Fibroblast of lung (primary cell): ENCODE measurements at places on chromosomes 4 and X. TPM values are rescaled to one million over a fixed set of nuclear protein-coding genes. Genes with fewer than 3 reads are reported as not detected.

GRCh38 chr4:25029479-25030276, 1.1 kb downstream of the LGI2 start:
- H3K36me3 ChIP-seq: no peaks in the 10 kb centered on the region
- H3K27me3 ChIP-seq: peaks cover 34% of the 10 kb centered on the region
- no peak for DNase-seq
- H3K27ac ChIP-seq: no peak overlapping the region
- no peak overlapping the region for H3K4me3 ChIP-seq
- no peaks in the 10 kb centered on the region for H3K4me1 ChIP-seq

- peak; percentile 99 for DNase-seq
- no peak overlapping the region for H3K4me3 ChIP-seq
- peak overlapping the region; percentile 29 for H3K27ac ChIP-seq
- H3K4me1 ChIP-seq: peaks cover 28% of the 10 kb centered on the region
- H3K36me3 ChIP-seq: no peaks in the 10 kb centered on the region
Measured at GRCh38 chr4:128600996-128601871, 208.3 kb upstream of the JADE1 start.

GRCh38 chrX:17542123-17542522, 167.1 kb downstream of the NHS start:
- H3K4me1 ChIP-seq: no peaks in the 10 kb centered on the region
- DNase-seq: no peak
- no peak overlapping the region for H3K4me3 ChIP-seq
- H3K27ac ChIP-seq: no peak overlapping the region
- H3K36me3 ChIP-seq: no peaks in the 10 kb centered on the region

GRCh38 chr4:38170338-38171169, 210.4 kb downstream of the PTTG2 start:
- DNase-seq: no peak
- no peaks in the 10 kb centered on the region for H3K27me3 ChIP-seq
- no peak overlapping the region for H3K27ac ChIP-seq
- H3K4me1 ChIP-seq: no peaks in the 10 kb centered on the region

- H3K27ac ChIP-seq: no peak overlapping the region
- peaks cover 4% of the 10 kb centered on the region for H3K4me1 ChIP-seq
- no peaks in the 10 kb centered on the region for H3K27me3 ChIP-seq
- H3K36me3 ChIP-seq: no peaks in the 10 kb centered on the region
Measured at GRCh38 chr4:118589471-118590055, 95.6 kb upstream of the METTL14 start.

DNA sequence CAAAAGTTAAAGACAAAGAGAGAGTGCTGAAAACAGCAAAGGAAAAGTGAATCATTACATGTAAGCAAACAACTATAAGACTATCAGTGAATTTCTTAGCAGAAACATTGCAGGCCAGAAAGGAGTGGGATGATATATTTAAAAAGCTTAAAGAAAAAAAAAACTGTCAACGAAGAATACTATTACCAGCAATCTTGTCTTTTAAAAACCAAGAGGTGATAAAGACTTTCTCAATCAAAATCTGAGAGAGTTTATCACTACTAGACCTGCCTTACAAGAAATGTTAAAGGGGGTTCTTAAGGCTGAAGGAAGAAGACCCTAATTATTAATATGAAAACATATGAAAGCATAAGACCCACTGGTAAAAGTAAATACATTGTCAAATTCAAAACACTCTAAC, 132.5 kb upstream of the ZCCHC13 start:
- no peaks in the 10 kb centered on the region for H3K4me1 ChIP-seq
- no peak for DNase-seq
- no peaks in the 10 kb centered on the region for H3K36me3 ChIP-seq
- no peaks in the 10 kb centered on the region for H3K27me3 ChIP-seq

DNA sequence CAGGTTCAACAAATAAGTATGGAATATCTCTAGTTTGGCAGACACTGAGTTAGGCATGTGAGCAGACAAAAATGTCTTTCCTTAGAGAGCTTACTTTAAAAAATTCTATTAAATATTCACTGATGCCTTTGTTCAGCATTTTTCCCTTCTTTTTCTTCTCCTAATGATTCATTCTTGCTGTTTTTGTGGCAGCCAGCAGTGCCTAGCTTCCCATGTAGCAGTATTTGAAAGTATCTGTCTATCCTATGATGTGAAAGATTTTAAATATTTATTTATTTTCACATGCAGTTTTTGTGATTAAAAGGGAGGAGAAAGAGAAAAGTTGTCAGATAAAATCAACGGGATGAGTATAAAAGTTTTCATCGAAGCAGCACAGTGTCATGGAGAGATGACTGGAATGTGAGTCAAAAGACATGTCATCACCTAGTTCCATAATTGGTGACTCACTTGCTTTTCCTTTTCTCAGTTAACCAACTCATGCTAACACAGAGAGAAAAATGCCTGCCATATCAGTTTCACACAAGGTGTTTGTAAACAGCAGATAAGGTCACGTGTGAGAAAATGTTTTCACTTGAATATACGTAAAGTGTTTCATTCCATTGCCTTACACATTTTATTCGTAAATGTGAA, 69.8 kb downstream of the BMPR1B start:
- H3K4me1 ChIP-seq: peaks cover 7% of the 10 kb centered on the region
- no peaks in the 10 kb centered on the region for H3K36me3 ChIP-seq
- H3K27me3 ChIP-seq: no peaks in the 10 kb centered on the region
- H3K4me3 ChIP-seq: no peak overlapping the region
- no peak overlapping the region for H3K27ac ChIP-seq
- DNase-seq: peak; percentile 86

DNA sequence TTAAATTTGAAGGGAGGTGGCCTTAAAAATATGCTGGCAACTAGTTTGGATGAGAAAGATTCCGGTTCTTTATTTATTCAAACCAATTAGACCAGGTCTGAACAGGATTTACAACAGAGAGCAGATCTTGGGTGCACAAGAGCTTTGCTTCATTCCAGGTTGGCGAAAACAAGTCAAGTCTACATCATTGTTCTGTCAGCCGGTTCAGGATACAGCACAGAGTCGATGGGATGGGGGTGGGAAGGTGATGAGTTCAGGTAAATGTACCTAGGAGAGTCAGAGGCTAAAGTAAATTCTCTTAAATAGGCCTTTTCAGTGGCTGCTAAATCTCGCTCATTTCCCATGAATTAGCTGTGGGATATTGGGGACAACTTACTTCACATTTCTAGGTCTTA, 882 bp upstream of the STIM2 start:
- no peaks in the 10 kb centered on the region for H3K36me3 ChIP-seq
- H3K4me1 ChIP-seq: peaks cover 12% of the 10 kb centered on the region
- H3K27me3 ChIP-seq: no peaks in the 10 kb centered on the region
- peak overlapping the region; percentile 18 for H3K27ac ChIP-seq

GRCh38 chrX:66680451-66680850, 41.6 kb upstream of the EDA2R start:
- no peaks in the 10 kb centered on the region for H3K36me3 ChIP-seq
- H3K4me1 ChIP-seq: no peaks in the 10 kb centered on the region
- DNase-seq: peak; percentile 48
- no peaks in the 10 kb centered on the region for H3K27me3 ChIP-seq

GRCh38 chrX:132486599-132487178, 2.1 kb downstream of the MBNL3 start:
- no peaks in the 10 kb centered on the region for H3K27me3 ChIP-seq
- no peaks in the 10 kb centered on the region for H3K4me1 ChIP-seq
- no peak for DNase-seq
- H3K36me3 ChIP-seq: no peaks in the 10 kb centered on the region

DNA sequence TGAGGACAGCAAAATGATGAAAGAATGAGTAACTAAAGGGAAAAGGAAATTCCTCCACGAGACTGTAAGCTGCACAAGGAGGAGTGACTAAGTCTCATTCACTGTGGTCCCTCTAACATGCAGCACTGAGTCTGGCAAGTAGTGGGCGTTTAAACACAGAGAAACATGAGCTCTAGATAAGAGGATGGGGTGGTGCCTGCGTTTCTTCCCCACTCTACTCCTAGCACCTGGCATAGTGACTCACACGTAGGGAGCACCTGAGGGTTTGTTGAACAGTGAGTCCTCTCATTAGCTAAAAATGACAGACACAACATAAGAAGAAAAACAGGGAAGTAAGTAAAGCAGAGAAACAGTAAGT, 105.8 kb upstream of the CBR4 start:
- no peak overlapping the region for H3K4me3 ChIP-seq
- H3K27ac ChIP-seq: peak overlapping the region; percentile 52
- DNase-seq: peak; percentile 100
- peaks cover 13% of the 10 kb centered on the region for H3K36me3 ChIP-seq
- H3K27me3 ChIP-seq: no peaks in the 10 kb centered on the region

- H3K27me3 ChIP-seq: no peaks in the 10 kb centered on the region
- H3K36me3 ChIP-seq: no peaks in the 10 kb centered on the region
- no peak overlapping the region for H3K27ac ChIP-seq
- no peak for DNase-seq
- no peak overlapping the region for H3K4me3 ChIP-seq
Measured at GRCh38 chr4:188433741-188434315, 294.6 kb downstream of the TRIML1 start.

DNA sequence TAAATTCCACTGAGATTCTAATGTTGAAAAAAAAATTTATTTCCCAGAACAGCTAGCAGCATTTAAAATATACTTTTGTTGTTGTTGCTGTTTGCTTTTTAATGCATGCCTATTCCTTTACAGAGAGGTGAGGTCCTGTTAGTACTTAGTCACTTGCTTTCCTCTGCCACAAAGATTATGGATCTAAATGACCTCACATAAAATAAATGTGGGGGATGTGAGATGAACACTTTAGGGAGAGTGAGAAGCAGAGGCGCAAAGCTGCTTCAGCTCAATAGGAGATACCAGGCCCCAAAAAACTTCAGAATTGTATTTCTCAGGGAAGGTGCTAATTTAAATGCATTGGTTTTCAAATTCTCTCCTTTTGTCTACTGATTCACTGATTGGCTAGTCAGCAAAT, 4.0 kb downstream of the LDB2 start:
- H3K36me3 ChIP-seq: no peaks in the 10 kb centered on the region
- H3K4me1 ChIP-seq: peaks cover 6% of the 10 kb centered on the region
- no peak overlapping the region for H3K27ac ChIP-seq
- H3K27me3 ChIP-seq: no peaks in the 10 kb centered on the region
- H3K4me3 ChIP-seq: no peak overlapping the region
- DNase-seq: no peak

- no peaks in the 10 kb centered on the region for H3K27me3 ChIP-seq
- H3K4me3 ChIP-seq: no peak overlapping the region
- no peaks in the 10 kb centered on the region for H3K36me3 ChIP-seq
- no peak overlapping the region for H3K27ac ChIP-seq
- DNase-seq: no peak
Measured at GRCh38 chr4:117478702-117479101, 393.3 kb upstream of the TRAM1L1 start.

DNA sequence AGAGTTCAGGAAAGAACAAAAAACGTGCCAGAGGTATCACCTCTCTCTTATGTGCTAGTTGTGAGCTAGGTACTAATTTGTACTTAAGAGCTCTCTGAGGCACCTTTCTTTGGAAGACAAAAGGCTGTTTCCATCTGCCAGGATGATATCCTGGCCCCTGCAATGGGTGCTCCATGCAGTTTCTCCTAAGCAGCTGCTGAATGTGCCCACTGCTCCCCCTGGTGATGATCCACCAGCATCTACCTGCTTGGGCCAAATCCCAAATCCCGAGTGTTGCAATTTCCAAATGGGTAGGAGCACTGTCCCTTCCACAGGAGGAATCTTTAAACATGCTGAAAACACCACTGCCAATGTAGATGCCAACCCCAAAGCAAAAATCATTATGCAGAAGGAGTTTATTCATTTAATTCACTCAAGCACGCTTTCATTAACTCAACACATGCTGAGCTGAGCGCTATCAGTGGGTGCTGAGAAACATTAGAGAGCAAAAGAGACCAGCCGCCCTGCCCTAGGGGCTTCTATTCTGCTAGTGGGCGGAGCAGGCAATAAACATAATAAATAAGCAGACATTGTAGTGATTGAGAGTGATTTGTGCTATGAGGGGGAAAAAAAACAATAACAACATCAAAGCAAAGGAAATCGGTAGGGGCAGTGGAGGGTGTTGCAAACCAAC, 69.6 kb upstream of the C4orf50 start:
- peak; percentile 11 for DNase-seq
- no peaks in the 10 kb centered on the region for H3K36me3 ChIP-seq
- no peaks in the 10 kb centered on the region for H3K27me3 ChIP-seq
- H3K27ac ChIP-seq: no peak overlapping the region
- H3K4me3 ChIP-seq: no peak overlapping the region

GRCh38 chr4:844752-845232, 18.9 kb upstream of the CPLX1 start:
- no peak overlapping the region for H3K27ac ChIP-seq
- H3K36me3 ChIP-seq: peaks cover 6% of the 10 kb centered on the region
- H3K27me3 ChIP-seq: no peaks in the 10 kb centered on the region

- H3K27me3 ChIP-seq: no peaks in the 10 kb centered on the region
- no peaks in the 10 kb centered on the region for H3K4me1 ChIP-seq
- DNase-seq: no peak
Measured at GRCh38 chr4:158816955-158817354, 48.1 kb downstream of the FNIP2 start.

DNA sequence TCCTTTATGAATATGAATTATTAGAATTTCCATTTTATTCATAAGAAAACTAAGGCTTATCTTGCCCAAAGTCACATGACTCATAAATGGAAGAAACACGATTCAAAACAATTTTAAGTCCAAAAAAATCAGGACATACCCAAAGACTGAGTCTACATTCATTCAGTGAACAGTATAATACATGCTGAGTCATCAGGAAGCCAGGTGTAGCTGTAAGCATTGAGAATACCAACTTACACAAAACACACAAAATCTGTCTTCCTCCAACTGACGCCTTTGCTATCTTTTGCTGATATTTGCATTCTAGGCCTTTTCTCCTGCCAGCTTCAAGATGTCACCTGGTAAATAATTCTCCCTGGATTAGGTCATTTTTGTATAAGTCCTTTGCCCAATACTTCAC, 520.1 kb upstream of the GALNT7 start:
- H3K27ac ChIP-seq: no peak overlapping the region
- DNase-seq: no peak
- H3K4me3 ChIP-seq: no peak overlapping the region
- H3K36me3 ChIP-seq: no peaks in the 10 kb centered on the region
- H3K4me1 ChIP-seq: no peaks in the 10 kb centered on the region

- H3K4me1 ChIP-seq: no peaks in the 10 kb centered on the region
- no peaks in the 10 kb centered on the region for H3K36me3 ChIP-seq
- DNase-seq: peak; percentile 19
- no peak overlapping the region for H3K4me3 ChIP-seq
Measured at GRCh38 chr4:2771264-2771663, 15.1 kb upstream of the TNIP2 start.

DNA sequence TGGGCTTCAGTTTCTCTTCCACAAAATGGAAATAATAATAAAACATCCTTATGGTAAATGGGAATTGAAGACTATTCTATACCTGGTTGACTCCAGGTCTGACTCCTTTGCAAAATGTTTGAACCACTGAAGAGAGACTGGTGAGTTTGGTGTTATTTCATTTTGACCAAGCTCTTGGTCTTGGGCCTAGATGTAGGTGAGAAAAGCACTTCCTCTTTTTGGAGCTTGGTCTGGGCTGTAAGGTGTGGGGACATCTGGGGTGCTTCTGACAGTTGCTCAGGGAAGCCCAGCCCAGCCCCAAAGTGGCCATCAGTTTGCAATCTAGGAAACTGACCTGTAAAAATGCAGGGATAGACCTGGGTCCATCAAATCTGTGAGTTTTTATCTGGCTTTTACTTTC, 26.8 kb upstream of the SOD3 start:
- peaks cover 19% of the 10 kb centered on the region for H3K4me1 ChIP-seq
- no peak overlapping the region for H3K4me3 ChIP-seq
- DNase-seq: no peak
- no peaks in the 10 kb centered on the region for H3K27me3 ChIP-seq
- no peak overlapping the region for H3K27ac ChIP-seq

FHDC1 gene
- 0.26 and 0.33 TPM in 2 replicates for total RNA-seq

DCLK2 gene
- 3.1 and 14.0 TPM in 2 replicates for total RNA-seq

MAGEB1 gene
- not detected in 2 replicates for total RNA-seq

CFP gene
- total RNA-seq: under 0.01 and 0.17 TPM in 2 replicates

WDR17 gene
- total RNA-seq: 2.1 and 4.5 TPM in 2 replicates

ATP7A gene
- 13.6 and 18.3 TPM in 2 replicates for total RNA-seq

CT45A2 gene
- not detected in 2 replicates for total RNA-seq

UBL4A gene
- total RNA-seq: 39.5 and 42.8 TPM in 2 replicates

BCORL1 gene
- total RNA-seq: 1.3 and 2.8 TPM in 2 replicates

ART3 gene
- not detected in 2 replicates for total RNA-seq

GAGE1 gene
- total RNA-seq: not detected in 2 replicates
